ENCODE measurements at places on chromosomes 16 and 17. TPM values are rescaled to one million over a fixed set of nuclear protein-coding genes. Genes with fewer than 3 reads are reported as not detected.

DNAH17 gene
- 0.18 TPM for total RNA-seq

DNA sequence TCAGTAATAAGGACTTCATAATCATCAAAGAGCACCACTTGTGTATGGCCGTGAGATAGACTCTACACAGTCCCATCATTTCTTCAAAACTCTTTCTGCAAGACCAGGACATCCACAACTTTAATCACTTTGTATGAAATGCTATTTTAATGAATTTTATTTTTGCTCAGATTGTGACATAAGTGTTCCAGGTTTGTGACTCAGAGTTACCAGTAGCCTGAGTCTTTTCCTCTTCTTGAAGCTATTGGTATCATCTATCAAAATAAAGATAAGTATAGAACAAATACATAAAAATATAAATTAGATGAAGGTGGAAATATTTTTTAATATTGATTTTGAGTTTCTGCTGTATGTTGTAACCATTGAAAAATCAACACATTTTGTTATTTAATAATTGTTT, 16.6 kb upstream of the VWA3A start:
- no peak overlapping the region for H3K27ac ChIP-seq
- peaks cover 3% of the 10 kb centered on the region for H3K36me3 ChIP-seq
- no peak for DNase-seq
- H3K4me3 ChIP-seq: no peak overlapping the region

DNA sequence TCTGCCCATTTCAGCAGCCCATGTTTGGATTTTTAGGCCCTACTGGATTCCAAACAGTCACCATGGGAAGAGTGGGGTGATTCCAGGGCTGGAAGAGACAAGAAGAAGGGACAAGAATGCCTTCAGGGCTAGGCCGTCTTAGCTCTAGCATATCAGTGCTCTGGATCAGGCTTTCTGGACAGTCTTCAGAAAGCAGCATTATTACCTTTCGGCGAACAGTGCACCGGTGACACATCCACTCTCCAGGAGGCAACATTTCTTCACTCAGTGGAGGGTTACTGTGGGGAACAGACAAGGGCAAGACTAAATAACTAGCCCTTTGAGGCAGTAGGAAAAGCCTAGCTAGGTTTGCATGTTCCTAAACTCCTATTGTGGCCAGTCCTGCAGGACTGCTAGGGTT, 23.9 kb upstream of the DHRS13 start:
- H3K4me3 ChIP-seq: peak overlapping the region; percentile 4
- H3K27me3 ChIP-seq: no peaks in the 10 kb centered on the region
- H3K36me3 ChIP-seq: peaks cover 52% of the 10 kb centered on the region
- H3K27ac ChIP-seq: peak overlapping the region; percentile 92
- H3K4me1 ChIP-seq: peaks cover 58% of the 10 kb centered on the region

DNA sequence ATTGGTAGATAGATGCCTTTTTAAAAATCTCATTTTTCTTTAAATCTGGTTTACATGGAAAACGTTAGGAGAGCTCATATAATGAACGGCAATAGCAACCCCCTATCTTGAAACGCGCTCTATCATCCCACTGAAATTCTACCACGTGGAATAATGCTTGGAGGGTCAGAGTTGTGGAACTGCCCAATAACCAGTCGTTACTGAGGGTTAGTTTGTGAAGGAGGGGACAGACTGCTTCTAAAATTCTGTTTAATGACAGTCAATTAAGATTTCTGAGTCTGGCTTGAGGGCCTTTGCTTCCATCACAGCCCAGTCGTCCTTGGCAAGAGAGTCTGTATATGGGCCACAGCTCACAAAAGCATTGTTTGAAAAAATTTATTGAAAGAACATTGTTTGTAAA, 482 bp downstream of the IRF8 start:
- H3K4me3 ChIP-seq: peak overlapping the region; percentile 88
- DNase-seq: no peak
- H3K4me1 ChIP-seq: peaks cover 64% of the 10 kb centered on the region
- peak overlapping the region; percentile 78 for H3K27ac ChIP-seq
- peaks cover 27% of the 10 kb centered on the region for H3K27me3 ChIP-seq

All from activated T-helper 1 cell treated with anti-CD3 and anti-CD28 coated beads, Interleukin-12 subunit alpha, Interleukin-12 subunit beta, Interleukin-2, Interleukin-4 antibody, amounts not matched to agents 30 ng/mL and 10 ng/mL and 1 ng/mL, durations not matched to agents 14 hours and 24 hours and 36 hours (primary cell).